ENCODE measurements at places on chromosomes 4 and X.

DNA sequence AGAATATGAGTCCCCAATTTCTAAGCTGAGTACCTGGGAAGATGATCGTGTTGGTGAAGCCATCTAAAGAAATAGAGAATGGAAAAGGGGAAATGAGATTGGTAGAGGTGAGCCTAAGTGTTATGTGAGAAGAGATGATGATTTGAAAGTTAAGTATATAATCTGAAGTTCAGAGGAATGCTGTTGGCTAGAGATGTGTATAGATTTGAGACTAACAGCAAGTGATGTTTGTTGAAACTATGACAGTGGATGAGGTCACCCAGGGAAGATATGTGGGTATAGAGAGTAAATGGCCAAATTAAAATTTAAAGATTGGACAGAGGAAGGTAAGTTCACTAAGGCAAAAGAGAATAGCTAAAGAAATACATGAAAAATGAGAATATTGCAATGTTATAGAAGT is 324.2 kb downstream of the MAPK10 start:
- DNase-seq = no peak

DNA sequence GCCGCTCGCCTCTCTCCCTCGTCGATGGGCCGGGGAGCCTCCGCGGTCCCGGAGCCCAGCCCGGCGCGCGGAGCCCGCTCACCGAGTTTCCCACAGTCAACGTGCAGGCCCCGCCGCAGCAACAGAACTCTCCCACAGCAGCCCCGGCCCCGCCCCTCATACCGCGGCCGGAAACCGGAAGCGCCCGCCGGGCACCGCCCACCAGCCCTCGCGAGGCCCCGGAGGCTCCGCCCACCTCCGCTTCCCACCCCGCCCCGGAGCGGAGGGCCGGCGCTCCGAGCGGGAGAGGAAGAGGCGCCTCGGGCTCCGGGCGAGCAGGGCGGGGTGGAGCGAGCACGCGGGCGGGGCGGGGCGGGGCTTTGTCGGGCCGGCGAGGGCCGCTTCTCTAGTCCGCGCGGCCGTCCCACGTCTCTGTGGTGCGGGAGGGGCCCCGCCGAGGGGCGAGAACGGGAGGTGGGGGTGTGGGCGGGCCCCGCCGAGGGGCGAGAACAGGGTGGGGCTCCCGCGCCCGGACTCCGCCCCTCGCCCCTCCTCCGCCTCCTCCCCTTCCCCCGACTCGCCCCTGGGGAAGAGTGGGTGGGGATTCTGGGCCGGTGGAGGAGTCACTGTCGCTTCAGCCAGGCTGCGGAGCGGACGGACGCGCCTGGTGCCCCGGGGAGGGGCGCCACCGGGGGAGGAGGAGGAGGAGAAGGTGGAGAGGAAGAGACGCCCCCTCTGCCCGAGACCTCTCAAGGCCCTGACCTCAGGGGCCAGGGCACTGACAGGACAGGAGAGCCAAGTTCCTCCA is at the start of the genes ABCD1 and BCAP31:
ABCD1 (plus strand) TSS at position 605 of the 787 bp plus-strand sequence. CDS start 411 bp downstream, outside the sequence.
BCAP31 (minus strand) TSS at position 136 of the 787 bp plus-strand sequence. CDS start 1,143 bp downstream, outside the sequence.
- peak; percentile 94 for DNase-seq

- no peak for DNase-seq
Observed at GRCh38 chr4:137495578-137495977, 36.7 kb downstream of the PCDH18 start.

DNA sequence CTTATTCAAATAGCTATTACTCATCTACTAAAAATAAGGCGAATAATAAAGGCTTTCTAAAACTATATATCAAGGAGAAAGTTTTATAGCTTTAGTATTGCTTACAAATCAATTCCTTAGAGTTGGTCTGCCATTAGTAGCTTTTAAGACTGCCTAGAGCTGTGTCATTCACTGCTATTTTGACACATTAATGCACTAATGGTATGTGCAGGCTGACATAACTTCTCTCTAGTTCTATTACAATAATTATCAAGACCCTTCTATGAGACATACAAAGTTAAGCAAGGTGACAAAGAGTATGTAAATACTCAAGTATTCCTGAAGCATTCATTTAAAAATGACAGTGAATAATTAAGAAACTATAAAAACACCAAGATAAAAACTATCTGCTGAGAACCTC is 625.3 kb downstream of the STPG2 start:
- no peak for DNase-seq

DNA sequence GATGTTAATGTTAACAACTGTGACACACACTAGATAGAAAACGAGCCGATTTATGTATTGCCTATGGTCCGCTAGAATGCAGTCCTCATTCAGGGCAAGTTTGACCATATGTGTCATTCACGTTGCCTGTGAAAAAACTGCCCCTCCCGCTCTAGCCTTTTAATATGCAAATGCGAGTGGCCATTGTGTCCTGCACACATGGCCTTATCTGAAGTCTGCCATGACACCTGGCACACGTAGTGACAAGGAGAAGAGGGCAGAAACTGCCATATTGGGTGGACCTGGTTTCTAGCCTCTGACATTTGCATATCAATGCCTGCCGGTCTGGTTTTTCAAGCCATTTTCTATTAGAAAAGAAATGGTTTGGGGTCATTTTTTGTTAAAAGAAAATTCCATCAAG is 303.3 kb upstream of the TECRL start:
- no peak for DNase-seq

DNA sequence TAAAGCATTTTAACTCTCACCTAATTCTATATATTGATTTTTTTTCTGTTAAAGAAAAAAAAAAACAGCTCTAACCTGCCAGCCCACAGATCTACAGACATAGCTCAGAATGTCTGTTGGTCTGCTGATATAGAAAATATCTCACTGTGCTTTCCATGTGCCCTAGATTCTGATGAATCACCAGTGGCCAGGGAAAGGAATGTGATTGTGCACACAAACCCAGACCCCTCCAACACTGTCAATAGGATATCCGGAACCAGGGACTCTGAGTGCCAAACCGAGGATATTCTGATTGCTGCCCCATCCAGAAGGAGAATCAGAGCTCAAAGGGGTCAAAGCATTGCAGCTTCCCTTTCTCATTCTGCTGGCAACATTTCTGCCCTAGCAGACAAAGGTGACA is 12.1 kb upstream of the SCML1 start:
- DNase-seq = no peak

- DNase-seq = no peak
Observed at GRCh38 chr4:22021106-22021505, 72.5 kb upstream of the KCNIP4 start.

- no peak for DNase-seq
Observed at GRCh38 chrX:154093965-154094364, 3.6 kb downstream of the MECP2 start.

GRCh38 chr4:128825226-128825625 is 15.7 kb downstream of the JADE1 start:
- no peak for DNase-seq

DNA sequence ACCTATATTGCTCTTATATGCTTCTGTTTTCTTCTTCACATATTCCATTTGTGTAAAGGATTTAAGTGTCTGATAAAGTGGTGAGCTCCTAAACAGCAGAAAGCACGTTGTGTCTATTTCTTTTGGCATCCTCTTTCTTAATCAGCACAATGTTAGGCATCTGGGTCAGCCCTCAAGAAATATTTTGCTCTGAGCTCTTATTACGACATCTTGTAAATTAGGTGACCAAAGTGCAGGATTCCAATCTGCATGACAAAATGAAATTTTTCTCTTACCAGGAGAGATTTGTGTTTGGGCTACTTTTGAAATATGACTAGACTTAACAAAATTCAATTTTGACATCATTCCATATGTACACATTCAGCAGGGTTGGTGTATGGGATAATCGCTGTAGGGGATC is 210.0 kb upstream of the IGFBP7 start:
- DNase-seq = no peak

DNA sequence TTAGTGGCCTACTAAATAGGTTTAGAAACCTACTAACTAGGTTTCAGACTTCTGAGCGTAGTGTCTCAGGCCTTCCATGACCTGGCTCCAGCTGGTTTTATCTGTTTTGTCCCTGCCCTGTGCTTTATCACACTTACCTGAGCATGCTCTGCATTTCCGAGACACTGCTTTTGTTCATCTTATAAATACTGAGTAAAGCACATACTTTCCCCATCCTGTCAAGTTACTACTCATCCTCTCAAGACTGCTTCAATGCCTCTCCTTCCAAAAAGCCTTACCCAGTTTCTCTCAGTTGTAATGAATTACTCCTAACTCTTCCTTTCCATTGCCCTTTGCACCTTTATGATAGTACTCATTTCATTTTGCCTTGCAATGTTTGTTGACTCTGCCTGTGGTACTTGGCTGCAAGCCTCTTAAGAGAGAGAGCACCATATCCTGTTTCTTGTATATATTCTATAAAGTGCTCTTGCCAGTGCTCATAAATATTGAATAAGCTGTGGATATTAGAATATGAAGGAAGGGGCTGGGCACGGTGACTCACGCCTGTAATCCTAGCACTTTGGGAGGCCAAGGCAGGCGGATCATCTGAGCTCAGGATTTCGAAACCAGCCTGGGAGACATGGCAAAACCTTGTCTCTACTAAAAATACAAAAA is 34.4 kb downstream of the SLAIN2 start:
- DNase-seq = no peak

DNA sequence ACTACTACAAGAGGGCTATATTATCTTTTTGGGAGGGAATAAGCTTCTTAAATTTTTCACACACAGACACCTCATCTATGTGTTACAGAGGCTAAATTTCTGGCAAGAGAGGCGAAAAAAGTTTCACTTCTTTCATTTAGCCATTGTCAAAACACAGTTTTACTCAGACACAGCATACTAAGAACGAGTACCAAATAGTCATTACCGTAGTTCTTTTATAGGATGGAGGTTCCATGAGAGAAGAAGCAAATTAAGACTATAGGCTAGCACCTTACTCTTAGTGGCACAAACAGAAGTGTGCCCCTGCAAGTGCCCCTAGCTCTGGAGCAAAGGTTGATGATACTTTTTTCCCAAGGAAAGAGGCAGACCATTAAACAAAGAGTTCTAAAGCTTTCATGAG is 26.2 kb downstream of the UGT2B7 start:
- DNase-seq = no peak

DNA sequence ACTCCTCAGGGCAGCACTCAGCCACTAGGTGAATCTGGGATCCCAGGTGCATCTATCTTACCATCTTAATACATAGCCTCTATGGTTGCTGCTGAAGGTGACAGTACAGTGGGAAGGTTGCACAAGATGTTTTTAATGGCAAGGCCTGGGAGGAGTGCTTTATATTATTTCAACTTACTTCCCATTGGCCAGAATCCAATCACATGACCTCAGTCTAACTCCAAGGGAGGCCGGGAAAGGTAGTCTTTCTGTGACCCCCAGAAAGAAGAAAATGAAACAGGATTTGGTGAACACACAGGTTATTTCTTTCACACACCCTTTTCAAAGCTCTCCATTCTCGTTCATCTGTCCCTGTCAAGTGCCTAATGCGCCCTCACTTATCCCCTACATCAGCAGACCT is 189.1 kb upstream of the ATP6AP2 start:
- DNase-seq = no peak

DNA sequence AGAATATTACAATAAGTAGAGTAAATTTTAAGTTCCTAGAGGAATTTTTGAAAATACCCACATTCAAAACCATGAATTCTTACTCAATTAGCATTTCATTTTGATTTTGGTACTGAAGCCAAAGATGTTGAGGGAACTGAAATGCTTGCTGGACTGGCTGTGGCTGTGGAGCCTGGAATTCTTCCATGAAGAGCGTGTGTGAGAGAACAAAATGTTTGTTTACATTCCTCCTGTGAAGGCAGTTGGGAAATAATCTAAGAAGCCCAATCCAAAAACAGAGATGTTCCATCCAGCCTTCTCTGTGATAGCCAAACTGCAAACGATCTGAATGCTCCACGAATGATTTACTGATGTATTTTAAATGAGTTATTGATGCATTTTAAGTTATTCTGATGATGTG is 3.8 kb upstream of the ADH1B start:
- no peak for DNase-seq

DNA sequence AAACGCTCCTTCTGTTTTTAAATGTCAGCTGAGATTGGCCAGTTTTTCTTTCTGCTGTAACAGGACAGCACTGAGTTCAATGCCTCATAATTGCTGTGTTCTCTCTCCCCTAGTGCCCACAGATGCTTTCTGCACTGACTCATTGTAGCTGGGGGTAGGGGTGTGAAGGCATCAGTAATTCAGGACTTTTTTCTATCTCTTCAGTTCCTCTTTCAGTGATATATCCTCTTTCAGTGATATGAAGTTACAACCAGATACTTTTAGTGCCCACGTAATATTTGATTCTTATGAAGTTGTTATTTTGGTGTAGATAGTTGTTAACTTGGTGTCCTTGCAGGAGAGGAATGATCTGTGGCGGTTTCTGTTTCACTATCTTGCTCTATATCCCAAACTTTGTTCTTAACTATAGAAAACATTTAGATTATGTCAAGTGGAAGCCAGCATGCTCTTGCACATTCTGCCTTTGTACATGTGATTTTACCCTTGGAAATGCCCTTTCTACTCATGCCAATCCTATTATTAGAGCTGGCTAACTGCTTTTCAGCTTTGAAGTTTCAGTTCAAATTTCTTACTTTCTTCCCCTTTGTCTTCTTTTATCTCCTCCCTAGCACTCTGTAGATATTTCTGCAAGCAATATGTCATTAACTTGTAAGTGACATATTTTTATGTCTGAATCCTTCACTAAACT is 1258.4 kb downstream of the FAM133A start:
- no peak for DNase-seq

DNA sequence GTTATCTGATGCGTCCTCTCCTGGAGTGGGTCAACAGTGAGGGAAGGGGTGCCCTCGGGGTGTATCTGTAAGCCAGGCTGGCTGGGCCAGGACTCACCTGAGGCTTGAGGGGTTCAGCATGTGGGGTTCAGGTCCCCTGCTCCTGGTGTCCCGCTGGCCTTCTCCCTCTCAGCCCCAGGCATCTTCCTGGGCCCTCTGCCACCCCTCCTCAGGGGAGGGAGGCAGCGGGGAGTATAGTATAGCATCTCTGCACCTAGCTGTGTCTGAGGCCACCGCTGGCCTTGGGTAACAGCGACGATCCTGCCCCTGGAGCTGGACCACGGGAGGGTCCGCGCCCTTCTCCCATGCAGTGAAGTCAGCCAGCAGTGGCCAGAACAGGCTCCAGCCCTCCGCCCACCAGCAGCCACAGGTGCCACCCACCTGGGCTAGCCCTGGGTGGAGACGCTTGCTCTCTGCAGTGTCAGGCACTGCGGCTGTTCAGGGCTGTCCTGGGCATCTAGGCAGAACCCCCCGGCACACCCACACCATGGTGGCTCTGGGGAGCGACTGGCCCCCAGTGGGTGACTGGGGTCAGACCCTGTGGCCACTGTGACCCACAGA is 110.7 kb upstream of the NKX1-1 start:
- no peak for DNase-seq

DNA sequence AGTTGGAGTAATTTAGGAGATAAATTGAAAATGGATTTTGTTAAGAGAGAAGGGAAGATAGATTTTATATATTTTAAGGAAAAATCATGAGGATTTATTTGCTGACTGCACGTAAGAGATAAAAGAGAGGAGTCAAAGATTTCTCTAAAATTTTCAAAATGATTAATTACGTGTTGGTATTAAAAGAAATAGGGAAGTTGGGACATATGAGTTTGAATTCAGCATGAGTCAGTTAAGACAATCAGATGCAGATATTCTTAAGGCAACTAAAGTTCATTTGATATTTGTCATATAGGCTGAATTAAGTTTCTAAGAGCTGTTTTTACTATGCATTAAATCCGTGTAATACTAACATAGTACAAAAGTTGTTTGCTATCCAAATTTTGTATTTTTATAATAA is 46.9 kb downstream of the TET2 start:
- DNase-seq = no peak
